ENCODE measurements at places on chromosomes 3 and 15. TPM values are rescaled to one million over a fixed set of nuclear protein-coding genes. Genes with fewer than 3 reads are reported as not detected.

SECISBP2L gene
- total RNA-seq, result 54.3 TPM

DNA sequence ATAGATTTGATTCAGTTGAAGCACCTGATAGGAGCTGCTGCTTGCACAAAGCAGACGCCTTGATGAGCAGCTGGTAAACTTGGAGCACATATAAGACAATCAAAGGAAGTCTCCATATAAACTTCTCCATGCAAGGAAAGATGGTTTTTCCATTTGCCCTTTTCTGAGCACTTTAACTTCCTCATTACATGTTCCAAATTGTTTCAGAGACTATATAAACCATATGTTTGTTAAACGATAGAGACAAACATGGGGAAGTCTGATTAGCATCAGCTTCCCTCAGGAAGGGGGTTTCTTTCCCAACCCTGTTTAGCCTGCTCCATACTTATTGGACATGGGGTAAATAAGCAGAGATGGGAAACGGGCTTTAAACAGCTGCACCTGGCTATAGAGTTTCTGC lies 88.0 kb downstream of the DHX36 start:
- H3K27ac ChIP-seq, result no peak overlapping the region
- H3K4me3 ChIP-seq, result no peak overlapping the region
- H3K4me1 ChIP-seq, result no peaks in the 10 kb centered on the region
- no peaks in the 10 kb centered on the region for H3K27me3 ChIP-seq
- DNase-seq, result no peak

DNA sequence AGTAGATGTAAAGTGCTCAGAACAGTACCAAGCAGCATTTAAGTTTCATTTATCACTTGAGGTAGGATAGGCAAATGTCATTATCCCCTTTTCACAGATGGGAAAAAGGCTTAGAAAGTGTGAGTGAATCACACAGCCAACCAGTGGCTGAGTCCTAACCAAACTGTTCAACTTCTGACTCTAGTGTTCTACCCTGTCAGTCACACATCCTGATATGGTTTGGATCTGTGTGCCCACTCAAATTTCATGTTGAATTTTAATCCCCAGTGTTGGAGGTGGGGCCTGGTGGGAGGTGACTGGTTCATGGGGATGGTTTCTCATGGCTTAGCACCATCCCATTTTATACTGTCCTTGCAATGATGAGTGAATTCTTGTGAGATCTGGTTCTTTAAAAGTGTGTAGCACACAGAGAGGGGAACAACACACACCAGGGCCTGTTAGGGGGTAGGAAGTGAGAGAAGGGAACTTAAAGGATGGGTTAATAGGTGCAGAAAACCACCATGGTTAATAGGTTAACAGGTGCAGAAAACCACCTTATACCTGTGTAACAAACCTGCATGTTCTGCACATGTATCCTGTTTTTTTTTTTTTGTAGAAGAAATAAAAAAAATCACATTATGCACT lies 304.7 kb downstream of the SUCLG2 start:
- no peak for DNase-seq
- peaks cover 1% of the 10 kb centered on the region for H3K27me3 ChIP-seq
- H3K27ac ChIP-seq, result no peak overlapping the region
- H3K36me3 ChIP-seq, result peaks cover 3% of the 10 kb centered on the region
- H3K4me3 ChIP-seq, result no peak overlapping the region

NAALADL2 gene
- total RNA-seq, result 19.8 TPM

CCRL2 gene
- not detected for total RNA-seq

DNA sequence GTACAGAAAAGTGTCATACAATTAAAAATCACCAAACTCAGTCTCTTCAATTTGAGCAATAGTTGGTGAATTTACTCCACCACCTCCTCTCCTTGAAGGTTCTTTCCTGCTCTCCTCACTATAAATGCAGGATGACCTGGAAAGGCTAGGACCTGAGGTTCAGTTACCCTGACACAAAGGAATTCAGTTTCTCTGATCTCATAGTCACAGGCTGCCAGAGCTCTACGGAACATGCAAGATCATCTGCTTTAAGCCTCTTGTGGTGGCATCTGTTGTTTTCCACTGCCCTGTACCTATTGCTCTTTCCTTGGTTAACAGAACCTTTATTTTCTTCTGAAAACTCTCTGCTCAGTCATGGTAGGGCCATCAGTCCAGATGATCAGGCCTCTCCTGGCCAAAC lies 4.9 kb upstream of the TP63 start:
- no peak for DNase-seq
- no peak overlapping the region for H3K27ac ChIP-seq
- no peak overlapping the region for H3K4me3 ChIP-seq
- H3K27me3 ChIP-seq, result peaks cover 5% of the 10 kb centered on the region
- H3K4me1 ChIP-seq, result peaks cover 13% of the 10 kb centered on the region
- no peaks in the 10 kb centered on the region for H3K36me3 ChIP-seq

LYZL4 gene
- not detected for total RNA-seq

C2CD4A gene
- 0.10 TPM for total RNA-seq

STRC gene
- 0.87 TPM for total RNA-seq

ALS2CL gene
- 3.6 TPM for total RNA-seq

GPR160 gene
- total RNA-seq, result 0.49 TPM

- H3K27ac ChIP-seq, result no peak overlapping the region
- no peak for DNase-seq
- H3K36me3 ChIP-seq, result no peaks in the 10 kb centered on the region
- peaks cover 9% of the 10 kb centered on the region for H3K4me1 ChIP-seq
Observed at GRCh38 chr3:12706504-12707253, 42.8 kb upstream of the RAF1 start.

DNA sequence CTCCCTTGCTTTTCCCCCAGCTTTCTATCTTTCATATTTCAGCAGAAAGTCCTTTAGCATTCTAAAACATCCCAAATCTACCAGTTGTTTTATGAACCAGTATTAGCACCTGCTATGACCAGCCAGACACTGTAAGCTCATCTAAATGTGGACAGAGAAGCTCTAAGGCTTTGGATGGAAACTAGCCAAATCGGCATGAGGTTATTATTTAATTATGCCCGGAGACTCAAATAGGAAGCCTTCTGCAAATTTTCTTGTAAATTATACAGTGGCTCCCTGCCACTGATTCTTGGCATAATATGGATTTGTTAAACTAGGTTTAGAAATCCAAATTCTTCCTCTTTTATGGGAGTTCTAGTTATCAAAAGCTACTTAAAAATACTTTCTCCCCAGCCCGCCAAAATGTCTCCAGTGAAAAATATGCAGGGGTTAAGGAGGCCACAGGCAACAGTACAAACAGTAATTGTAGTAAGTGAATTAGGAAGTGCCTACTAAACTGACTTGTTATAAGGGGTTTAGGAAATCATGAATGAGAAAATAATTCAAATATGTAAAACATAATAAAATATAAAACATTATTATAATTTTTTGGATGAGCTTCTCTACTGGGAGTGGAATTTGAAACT lies 15.4 kb downstream of the MYH15 start:
- peaks cover 5% of the 10 kb centered on the region for H3K27me3 ChIP-seq
- no peak overlapping the region for H3K27ac ChIP-seq
- H3K4me1 ChIP-seq, result peaks cover 9% of the 10 kb centered on the region
- no peak overlapping the region for H3K4me3 ChIP-seq
- H3K36me3 ChIP-seq, result no peaks in the 10 kb centered on the region
- no peak for DNase-seq

LRTM1 gene
- total RNA-seq, result not detected

- no peaks in the 10 kb centered on the region for H3K36me3 ChIP-seq
- no peak for DNase-seq
- peaks cover 64% of the 10 kb centered on the region for H3K4me1 ChIP-seq
- no peak overlapping the region for H3K4me3 ChIP-seq
Observed at GRCh38 chr3:111594205-111594604, 941 bp downstream of the ZBED2 start.

TM6SF1 gene
- total RNA-seq, result 22.3 TPM

DNA sequence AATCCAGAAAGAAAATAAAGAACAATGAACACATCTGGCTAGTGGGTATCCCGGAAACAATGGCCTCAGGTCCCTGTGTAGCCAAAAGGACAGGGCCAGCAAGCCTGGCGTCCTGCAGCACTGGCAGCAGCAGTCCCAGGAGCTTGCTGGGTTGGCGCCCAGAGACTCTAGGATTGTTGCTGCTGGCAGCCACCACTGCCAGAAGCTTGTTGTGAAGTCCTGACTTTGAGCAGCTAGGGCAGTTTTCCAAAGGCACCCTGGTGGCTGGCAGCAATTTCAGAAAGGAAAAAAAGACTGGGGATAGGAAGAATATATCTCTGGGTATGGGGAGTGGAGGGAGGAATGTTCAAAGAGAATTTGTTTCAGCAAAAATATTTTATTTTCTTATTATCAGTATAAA lies 11.3 kb downstream of the SHQ1 start:
- no peak overlapping the region for H3K4me3 ChIP-seq
- peaks cover 12% of the 10 kb centered on the region for H3K4me1 ChIP-seq
- H3K27me3 ChIP-seq, result no peaks in the 10 kb centered on the region
- H3K36me3 ChIP-seq, result peaks cover 21% of the 10 kb centered on the region

DNA sequence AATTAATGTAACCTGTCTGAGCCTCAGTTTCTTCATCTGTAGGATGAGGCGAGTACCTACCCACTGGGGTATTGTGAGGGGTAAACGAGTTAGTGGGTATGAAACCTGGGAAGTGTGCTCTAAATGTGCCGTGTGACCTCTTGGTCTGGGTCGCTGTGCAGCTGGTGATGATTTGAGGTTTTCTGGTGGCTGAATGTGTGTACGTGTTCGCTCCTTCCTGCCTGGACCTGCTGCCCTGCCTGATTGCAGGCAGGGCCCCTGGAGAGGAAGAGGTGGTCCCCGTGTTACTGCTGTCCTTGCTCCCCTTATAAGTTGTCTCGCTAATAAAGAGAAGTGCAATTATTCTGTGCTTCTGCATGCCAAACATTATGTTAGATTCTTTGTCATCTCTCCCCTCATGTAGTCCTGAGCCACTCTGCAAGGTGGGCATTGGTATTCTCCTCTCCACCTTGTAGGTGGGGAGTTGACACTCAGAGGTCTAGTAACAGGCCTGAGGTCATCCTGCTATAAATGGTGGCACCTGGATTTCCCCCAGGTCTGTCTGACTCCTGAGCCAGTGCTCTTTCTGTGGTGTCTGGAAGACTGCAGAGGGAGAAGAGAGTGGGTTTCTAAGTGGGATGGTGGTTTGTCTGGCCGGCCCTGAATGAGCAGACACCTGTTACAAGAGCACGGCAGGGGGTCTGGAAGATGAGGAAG lies 15.7 kb downstream of the PDIA5 start:
- peak overlapping the region; percentile 81 for H3K27ac ChIP-seq
- peak overlapping the region; percentile 11 for H3K4me3 ChIP-seq
- DNase-seq, result no peak
- H3K36me3 ChIP-seq, result peaks cover 2% of the 10 kb centered on the region
- H3K4me1 ChIP-seq, result peaks cover 96% of the 10 kb centered on the region
- no peaks in the 10 kb centered on the region for H3K27me3 ChIP-seq

- no peaks in the 10 kb centered on the region for H3K36me3 ChIP-seq
- H3K4me1 ChIP-seq, result no peaks in the 10 kb centered on the region
- peaks cover 3% of the 10 kb centered on the region for H3K27me3 ChIP-seq
- H3K4me3 ChIP-seq, result no peak overlapping the region
- no peak overlapping the region for H3K27ac ChIP-seq
- no peak for DNase-seq
Observed at GRCh38 chr3:12878141-12878574, 36.8 kb upstream of the RPL32 start.

GRCh38 chr3:134487406-134487805 lies 1.5 kb downstream of the CEP63 start:
- H3K4me1 ChIP-seq, result peaks cover 51% of the 10 kb centered on the region
- H3K4me3 ChIP-seq, result peak overlapping the region; percentile 92
- no peaks in the 10 kb centered on the region for H3K27me3 ChIP-seq

FAM240A gene
- total RNA-seq, result not detected

GRCh38 chr3:73134034-73134433 lies 72.6 kb downstream of the EBLN2 start:
- H3K4me3 ChIP-seq, result no peak overlapping the region
- peaks cover 18% of the 10 kb centered on the region for H3K27me3 ChIP-seq
- no peak for DNase-seq
- H3K36me3 ChIP-seq, result peaks cover 9% of the 10 kb centered on the region
- no peaks in the 10 kb centered on the region for H3K4me1 ChIP-seq
- no peak overlapping the region for H3K27ac ChIP-seq

- no peak overlapping the region for H3K4me3 ChIP-seq
- H3K27me3 ChIP-seq, result no peaks in the 10 kb centered on the region
- H3K36me3 ChIP-seq, result peaks cover 13% of the 10 kb centered on the region
- H3K4me1 ChIP-seq, result no peaks in the 10 kb centered on the region
- H3K27ac ChIP-seq, result no peak overlapping the region
- DNase-seq, result no peak
Observed at GRCh38 chr15:76756381-76756780, 148.8 kb downstream of the SCAPER start.

GRCh38 chr3:188901126-188901525 lies 270.6 kb upstream of the TPRG1 start:
- DNase-seq, result no peak
- peaks cover 16% of the 10 kb centered on the region for H3K36me3 ChIP-seq
- H3K4me1 ChIP-seq, result peaks cover 54% of the 10 kb centered on the region
- H3K4me3 ChIP-seq, result no peak overlapping the region
- H3K27ac ChIP-seq, result peak overlapping the region; percentile 75
- H3K27me3 ChIP-seq, result no peaks in the 10 kb centered on the region

DNA sequence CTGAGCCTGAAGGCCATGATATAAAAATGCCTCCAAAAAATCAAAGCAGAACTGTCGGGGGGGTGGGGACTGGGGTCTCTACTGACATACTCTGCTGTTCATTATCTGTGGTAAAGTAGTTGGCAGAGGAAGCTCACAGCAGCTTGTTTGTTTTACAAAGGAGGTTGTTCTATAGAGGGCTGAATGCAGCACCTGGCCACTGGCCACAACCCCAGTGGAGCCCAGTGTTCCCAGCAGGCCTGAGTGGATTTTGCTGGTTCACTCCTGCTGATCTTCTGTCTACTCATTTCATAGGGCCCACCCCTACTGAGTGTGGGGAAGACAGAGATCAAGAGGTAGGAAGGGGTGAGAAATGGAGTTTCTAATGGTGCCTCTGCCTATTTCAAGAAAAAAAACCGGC lies 125.5 kb downstream of the DIPK2A start:
- H3K27me3 ChIP-seq, result no peaks in the 10 kb centered on the region
- no peaks in the 10 kb centered on the region for H3K36me3 ChIP-seq
- peaks cover 8% of the 10 kb centered on the region for H3K4me1 ChIP-seq
- no peak overlapping the region for H3K4me3 ChIP-seq
- DNase-seq, result no peak

- H3K27me3 ChIP-seq, result no peaks in the 10 kb centered on the region
- H3K27ac ChIP-seq, result no peak overlapping the region
- no peak for DNase-seq
- no peaks in the 10 kb centered on the region for H3K4me1 ChIP-seq
- H3K36me3 ChIP-seq, result no peaks in the 10 kb centered on the region
- no peak overlapping the region for H3K4me3 ChIP-seq
Observed at GRCh38 chr3:109532257-109533216, 195.2 kb upstream of the DPPA4 start.

DNA sequence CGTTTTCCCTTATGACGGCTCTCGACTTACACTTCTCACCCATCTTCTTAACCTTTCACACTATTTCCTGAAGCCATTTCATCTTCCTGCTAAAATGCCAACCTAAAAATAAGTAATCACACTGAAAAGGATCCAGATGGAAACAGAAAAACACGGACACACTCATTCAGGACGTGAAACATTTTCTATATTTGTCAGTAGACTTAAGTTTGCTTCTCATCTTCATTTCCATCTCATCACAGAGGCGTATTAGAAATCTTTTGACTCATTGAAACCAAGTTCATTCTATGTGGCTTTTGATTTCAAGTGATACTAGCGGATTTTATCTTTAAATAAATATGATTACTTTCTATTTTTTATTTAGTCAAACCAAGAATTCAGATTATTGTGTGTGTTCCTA lies 27.4 kb upstream of the DLG1 start:
- H3K4me3 ChIP-seq, result no peak overlapping the region
- no peak for DNase-seq
- H3K36me3 ChIP-seq, result no peaks in the 10 kb centered on the region
- H3K4me1 ChIP-seq, result peaks cover 7% of the 10 kb centered on the region
- no peaks in the 10 kb centered on the region for H3K27me3 ChIP-seq
